T-helper 1 cell (primary cell): ENCODE measurements at places on chromosomes 6 and 20.

DNA sequence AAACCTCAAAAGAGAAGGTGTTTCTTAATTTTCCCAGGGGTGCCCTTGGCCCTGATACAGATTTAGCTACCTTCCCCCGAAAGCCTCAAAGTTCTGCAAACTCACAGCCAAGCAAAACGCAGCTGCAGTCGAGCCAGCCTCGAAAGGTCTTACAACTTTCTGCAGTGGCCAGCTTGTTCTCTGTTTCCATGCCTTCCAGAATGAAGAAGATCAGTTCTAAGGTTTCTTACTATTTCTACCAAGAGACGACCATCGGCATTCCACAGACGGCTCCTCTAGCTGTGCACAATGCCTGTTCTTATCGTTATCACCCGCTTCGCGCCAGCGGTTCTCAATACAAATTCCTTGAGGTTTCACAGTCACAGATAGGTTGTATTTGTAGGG lies 28.5 kb upstream of the CCR6 start:
- DNase-seq, result no peak

DNA sequence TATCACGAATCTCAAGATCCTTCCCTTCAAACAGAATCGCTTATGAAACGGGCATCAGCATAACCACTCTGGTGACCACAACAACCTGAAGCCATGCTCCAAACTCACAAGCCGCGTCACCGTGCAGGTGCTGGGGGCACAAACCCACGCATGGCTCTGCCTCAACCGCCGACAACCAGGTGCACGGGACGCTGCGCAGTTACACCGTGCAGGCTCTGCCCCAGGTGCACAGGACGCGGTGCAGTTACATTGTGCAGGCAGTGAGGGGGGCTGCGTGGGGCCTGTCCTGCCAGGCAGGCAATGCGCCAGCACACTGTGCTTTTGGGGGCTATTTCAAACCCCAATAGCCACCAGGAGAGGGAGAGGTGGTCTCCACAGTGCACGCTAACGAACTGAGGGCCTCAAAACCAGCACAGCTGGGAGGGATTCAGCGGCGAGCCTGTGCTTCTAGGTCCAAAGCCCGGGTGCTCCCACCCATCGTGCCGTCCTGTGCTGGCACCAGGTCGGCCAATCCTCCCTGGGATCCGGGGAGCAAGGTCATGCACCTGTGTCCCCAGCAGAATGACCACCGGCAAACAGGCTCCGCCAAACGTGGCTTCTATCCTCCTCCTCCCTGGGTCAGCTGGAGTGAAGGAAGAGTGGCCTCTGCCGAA lies 35.8 kb downstream of the ZBTB46 start:
- DNase-seq, result no peak

DNA sequence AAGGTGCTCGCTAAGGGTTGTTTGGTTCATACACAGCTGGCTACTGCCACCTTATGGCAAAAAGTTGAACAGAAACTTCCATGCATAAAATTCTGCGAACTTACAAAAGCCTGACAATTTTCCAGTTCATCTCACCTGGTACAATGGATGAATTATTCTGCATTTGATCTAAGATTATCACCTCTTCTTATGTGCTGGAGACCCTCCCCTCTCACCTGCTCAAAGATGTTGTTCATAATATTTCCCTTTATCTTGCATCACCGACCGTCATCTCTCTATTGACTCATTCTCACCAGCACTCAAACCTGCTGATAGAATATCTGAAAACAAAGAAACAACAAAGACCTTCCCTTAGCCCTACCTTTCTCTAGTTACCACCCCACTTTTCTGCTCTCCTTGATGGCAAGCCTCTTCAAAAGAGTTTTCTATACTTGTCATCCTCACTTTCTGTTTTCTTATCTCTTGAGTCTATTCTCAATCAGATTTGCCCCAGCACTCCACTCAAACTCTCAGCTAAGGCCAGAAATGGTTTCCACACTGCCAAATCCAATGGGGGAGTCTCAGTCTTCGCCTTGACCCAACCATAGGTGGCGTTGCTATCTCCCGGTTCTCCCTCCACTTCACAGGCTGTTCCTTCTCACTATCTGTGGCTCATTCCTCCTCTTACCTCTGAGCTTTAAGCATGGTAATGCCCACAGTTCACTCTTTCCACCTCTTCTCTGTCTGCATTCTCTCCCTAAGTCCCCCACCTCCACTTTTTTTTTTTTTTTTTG lies 25.8 kb downstream of the SNRNP48 start:
- DNase-seq, result peak; percentile 21

GRCh38 chr20:59718751-59719150 lies 114.4 kb downstream of the PHACTR3 start:
- DNase-seq, result no peak

- no peak for DNase-seq
Measured at GRCh38 chr6:102229271-102229670, 835.8 kb downstream of the GRIK2 start.

GRCh38 chr6:136547336-136547735 lies 2.9 kb downstream of the MAP7 start:
- no peak for DNase-seq

GRCh38 chr6:39471954-39472659 lies 149.6 kb upstream of the KCNK16 start:
- no peak for DNase-seq

- no peak for DNase-seq
Measured at GRCh38 chr20:59738851-59739250, 134.5 kb downstream of the PHACTR3 start.

GRCh38 chr6:124995645-124996325 lies 33.5 kb downstream of the RNF217 start:
- no peak for DNase-seq

GRCh38 chr6:155227046-155227445 lies 36.8 kb upstream of the CLDN20 start:
- no peak for DNase-seq

- no peak for DNase-seq
Measured at GRCh38 chr20:62347445-62347844, 19.7 kb downstream of the LAMA5 start.

GRCh38 chr6:34152042-34152524 lies 6.2 kb upstream of the GRM4 start:
- no peak for DNase-seq

DNA sequence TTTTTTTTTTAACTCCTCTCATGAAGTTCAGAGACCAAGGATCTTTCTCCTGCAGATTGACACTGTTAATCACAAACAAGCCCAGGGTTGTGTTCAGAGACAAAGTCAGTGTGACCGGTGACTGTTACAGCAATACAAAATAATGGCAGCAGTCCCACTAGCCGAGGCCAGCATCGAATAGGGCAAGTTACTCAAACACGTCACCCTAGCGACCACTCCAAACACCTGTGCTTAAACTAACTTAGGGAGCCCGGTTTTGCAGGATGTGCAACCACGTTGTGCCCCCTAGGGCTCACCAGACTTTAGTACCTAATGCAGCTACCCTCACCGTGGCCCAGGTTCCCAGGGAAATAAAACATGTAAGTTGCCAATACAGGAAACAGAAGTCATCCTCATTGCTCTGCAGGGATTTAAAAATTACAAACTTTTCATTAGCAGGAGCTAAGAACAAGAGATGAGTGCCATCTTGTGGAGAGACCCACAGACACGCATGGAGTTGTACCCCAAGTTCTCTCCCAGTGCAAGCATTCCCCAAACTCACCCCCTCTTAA lies 38.1 kb downstream of the FAM50B start:
- peak; percentile 6 for DNase-seq

DNA sequence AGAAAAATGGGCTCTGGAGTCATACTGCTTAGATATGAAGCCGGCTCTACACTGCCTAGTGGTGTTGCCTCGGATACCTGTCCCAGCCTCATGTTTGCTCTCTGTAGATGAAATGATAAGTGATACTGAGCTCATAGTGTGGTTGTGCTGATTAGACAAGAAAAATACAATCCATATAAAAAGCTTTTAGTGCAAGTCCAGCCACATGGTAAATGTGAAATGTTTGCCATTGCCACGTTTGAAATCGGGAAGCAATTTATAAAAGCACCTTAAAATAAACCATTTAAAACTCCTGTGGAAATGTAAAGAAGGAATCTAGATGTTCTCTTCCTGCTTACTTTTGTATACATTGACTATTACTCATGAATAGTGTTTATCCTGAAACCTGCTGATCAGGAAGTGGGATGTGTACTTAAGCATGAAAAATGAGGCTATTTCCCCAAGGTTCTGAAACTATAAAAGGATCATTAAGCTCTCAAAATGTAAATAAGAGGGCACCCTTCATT lies 13.1 kb upstream of the PBOV1 start:
- DNase-seq, result no peak
